ENCODE measurements at places on chromosomes 6 and 20.

- DNase-seq = no peak
Measured at GRCh38 chr20:34977365-34978091, 21.9 kb downstream of the MYH7B start.

DNA sequence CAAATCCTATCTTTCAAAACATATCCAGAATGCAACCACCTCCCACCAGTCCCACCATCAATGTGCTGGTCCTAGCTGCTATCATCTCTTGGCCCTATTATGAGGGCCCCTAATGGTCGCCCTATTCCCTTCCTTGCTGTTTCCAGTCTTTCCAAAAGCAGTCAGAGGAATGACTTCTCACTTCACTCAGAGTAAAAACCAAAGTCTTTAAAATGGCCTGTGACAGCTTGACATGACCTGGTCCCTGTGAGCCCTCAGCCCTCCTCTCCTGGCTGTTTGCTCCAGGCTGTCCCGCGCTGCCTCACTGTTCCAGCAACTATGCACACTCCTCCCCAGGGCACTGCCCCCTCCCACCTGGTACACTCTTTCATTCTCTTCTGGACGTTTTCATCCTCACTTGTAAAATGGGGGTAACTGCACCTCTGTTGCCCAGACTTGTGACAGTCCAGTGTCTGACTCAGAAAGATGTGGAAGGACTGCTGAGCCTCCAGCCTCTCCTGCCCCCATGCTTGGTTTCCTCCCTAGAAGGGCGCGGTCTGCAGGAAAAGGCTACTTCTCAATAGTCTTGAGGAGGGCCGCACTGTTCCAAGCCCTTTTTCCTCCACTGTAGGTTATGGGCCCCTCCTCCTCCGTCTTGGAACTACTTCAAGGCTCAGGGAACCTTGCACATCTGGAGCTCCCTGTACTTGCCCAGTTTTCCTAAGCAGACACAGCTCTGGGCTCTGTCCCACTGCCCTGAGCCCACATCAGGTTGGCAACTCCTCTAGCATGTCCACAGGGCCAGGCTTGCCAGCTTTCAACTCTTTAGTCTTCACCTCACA, 64.7 kb downstream of the MYH7B start:
- no peak for DNase-seq

DNA sequence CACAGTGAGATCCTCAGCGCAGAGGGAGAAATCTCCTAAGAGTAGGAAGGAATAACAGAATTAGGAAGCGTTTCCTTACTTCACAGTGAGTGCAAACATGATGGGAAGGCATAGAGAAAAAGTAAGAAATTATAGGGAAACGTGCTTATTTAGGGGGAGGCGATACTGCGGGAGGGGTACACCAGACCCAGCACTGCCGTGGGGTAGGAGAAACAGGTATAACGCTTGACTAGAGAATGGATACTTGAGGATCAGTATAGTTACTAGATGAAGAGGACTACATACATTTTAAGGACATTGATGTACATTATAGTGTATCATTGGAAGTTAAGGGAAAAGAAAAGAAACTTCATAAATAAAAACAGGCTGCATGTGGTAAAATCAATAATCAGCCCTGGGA, 26.8 kb upstream of the HLA-E start:
- DNase-seq = no peak

DNA sequence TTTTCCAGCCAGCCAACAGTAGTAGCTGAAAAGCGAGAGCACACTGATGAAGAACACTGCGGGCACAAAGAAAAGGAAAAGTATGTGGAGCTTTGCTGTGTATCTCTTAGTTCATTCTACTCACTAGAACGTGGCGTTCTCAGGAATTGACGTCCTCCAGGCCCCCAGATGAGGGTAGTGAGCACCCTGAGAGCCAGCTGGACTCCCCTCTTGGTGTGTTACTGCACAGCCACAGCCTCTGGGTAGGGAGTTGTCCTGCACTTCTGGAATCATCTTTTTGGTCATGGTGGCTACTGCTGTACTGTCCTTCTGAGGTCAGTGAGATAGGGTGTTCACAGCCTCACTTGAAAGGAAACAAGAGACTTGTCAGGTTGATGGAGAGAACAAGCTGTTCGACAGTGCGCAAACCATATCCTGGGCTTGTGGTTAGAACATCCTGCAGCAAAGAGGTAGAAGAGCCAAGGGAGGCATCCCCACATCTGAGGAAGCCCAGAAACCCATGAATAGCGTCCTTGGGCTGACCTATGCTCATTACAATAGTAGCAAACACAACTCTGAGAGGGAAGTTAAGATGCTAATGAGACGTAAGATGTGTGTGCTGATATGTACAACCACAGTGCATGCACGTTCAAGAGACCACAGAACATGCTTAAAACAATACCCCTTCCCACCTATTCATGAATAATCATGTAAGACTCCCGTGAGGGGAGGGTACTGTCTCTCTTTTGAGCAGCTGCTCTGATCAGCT, 14.6 kb upstream of the HLA-F start:
- no peak for DNase-seq

GRCh38 chr20:33915726-33916331, 77.9 kb upstream of the RALY start:
- peak; percentile 33 for DNase-seq

GRCh38 chr6:2575236-2575635, 175.5 kb downstream of the MYLK4 start:
- no peak for DNase-seq

GRCh38 chr6:13916230-13916944, 8.4 kb upstream of the RNF182 start:
- no peak for DNase-seq

DNA sequence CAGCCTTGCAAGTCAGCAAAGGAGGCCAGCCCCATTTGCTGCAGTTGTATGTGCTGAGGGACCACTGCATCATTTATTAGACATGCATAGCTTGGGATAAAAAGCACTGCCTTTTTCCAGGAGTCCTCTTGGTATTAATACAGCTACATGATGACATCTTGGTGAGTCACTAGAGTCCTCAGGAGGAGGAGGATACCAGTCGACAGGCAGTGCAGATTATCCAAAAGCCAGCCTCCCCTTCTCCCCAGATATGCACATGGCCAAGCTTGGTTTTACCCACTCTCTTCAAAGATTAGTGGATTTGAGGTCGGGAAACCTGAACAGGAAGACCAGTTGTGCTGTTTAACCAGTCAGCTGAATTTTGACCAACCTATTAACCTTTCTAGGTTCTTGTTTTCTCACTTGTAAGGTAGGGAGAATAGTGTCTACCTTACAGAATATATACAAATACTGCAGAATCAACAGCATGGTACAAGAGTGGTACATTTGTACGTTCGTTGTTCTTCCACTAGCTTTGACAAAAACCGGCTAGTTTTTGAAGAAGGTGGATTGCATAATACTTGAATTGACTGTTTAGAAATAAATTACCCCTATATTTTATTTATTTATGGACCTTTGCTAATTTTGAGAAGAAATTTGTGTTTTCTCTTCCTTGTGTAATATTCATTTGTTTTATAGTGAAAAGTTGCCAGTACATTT, 31.9 kb downstream of the VAPB start:
- no peak for DNase-seq

- no peak for DNase-seq
Measured at GRCh38 chr6:85498596-85499258, 48.8 kb downstream of the NT5E start.

DNA sequence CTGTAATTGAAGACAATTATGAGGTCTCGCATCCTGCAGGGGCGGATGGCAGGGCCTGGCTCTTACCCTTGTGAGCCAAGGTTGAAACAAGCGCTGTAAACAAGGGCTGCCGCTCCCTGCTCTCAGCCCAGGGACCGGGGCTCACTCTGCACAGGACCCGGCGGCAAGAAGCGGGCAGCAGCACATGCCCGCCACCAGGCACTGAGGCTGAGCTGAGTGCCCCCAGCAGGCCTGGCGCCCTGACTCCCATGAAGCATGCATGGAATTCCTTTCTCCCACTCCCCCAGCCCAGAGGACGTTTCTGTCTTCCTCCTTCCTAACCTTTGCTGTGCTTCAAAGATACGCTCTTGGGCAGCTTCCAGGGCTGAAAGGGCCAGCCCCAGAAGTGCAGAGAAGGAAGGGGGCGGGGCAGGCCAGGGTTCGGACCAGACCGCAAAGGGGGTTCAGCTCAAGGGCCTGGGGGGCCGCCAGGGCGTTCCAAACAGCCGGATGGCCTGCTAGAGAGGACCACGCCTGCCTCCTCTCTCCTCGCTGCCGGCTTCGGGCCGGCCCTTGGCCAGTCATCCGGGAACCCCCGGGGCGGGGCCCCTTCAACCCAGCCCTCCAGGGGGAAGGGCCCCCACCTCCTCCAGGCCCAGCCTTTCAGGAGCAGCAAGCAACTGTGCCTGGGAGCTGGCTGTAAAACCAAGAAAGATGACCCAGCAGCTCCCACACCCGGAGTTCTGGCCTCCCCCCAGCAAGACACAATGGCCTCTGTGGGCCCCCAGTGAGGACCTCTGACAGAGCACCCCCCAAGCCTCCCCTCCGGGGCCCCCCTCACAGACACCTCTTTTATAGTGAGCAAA, 109.9 kb downstream of the NOL4L start:
- no peak for DNase-seq

DNA sequence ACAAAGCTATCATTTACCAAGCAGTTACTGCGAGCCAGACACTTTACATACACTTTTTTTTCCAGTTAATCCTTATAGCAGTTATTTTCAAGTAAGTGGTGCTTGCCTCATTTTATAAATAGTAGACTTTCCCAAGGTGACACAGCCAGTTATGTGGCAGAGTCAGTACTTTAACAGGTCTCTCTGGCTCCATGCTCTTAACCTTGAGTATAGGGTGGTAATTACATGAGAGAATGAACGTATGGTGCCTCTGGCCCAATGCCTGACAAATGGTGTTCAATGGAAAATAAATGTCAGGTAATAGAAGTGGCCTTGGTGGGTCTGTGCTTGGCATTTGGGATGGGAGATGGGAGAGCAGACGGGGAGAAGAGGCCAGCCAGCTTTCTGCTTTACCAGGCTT, 316.3 kb downstream of the SLC35F1 start:
- DNase-seq = no peak

- DNase-seq = no peak
Measured at GRCh38 chr6:20236909-20237600, 24.8 kb upstream of the MBOAT1 start.

GRCh38 chr20:14288341-14289330, 48.8 kb downstream of the FLRT3 start:
- no peak for DNase-seq

- no peak for DNase-seq
Measured at GRCh38 chr20:44033344-44033743, 118.7 kb downstream of the TOX2 start.

- DNase-seq = no peak
Measured at GRCh38 chr6:85465762-85466161, 15.9 kb downstream of the NT5E start.

GRCh38 chr6:130034378-130035146, 16.2 kb downstream of the L3MBTL3 start:
- DNase-seq = no peak

DNA sequence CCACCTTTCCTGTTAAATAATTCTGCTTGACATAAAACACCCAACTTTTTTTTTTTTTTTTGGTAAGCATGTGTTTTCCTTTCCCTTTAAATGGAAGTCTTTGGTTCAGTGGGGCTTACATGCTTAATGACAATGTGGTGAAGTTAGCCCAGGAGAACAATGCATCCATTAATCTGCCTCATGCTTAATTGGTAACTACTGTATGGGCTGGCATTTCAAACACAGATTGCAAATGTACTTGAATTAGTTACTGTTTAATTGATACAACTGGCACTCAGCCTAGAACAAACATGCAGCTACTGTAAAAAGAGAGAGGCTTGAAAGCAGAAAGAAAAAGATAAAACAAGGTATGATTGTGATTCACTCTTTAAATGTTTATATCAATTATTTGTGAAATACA, 483.6 kb upstream of the NOX3 start:
- no peak for DNase-seq

- no peak for DNase-seq
Measured at GRCh38 chr6:3438190-3439167, 18.4 kb downstream of the SLC22A23 start.

DNA sequence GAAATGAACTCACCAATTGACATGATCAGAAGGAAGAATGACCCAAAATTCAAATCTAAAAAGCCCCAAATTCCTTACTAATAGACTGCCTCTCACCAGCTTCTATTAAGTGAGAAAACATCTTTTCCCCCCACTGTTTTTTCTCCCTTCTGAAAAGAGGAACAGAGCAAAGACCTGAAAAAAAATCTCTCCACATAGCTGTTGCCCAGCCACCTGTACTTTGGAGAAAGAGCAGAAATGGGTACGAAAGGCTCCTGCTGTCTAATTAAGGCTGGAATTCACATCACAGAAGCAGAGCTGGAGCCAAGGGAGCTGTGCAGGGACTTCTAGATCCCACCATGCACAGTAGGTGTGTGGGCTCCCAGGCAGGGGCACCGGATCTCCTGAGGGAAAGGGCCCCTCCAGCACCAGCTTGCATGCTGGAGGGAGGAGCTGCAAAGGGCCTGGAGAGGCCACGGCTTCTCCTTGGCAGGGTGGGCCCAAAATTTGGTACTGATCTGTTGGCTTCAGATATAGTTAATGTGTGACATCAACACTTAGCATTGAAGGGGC, 73.2 kb upstream of the DUSP22 start:
- DNase-seq = no peak

DNA sequence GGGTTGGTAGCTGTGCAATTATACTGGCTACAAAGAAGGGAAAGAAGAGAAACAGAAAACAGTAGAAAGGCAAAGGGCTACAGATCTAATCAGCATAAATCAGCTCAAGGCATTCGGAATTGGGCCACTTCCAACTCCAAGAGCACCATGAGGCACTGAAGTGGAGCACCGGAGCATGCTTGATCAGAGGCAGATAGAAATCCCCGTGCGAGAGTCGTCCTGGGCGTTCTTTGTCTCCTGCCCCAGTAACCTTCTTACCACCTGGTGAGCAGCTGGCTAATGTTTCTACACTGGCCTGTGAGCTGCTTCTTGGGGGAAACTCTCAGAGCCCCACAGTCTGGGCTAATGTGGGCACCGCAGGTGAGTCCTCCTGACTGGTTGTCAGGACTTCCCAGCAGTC, 16.7 kb downstream of the NEDD9 start:
- no peak for DNase-seq

DNA sequence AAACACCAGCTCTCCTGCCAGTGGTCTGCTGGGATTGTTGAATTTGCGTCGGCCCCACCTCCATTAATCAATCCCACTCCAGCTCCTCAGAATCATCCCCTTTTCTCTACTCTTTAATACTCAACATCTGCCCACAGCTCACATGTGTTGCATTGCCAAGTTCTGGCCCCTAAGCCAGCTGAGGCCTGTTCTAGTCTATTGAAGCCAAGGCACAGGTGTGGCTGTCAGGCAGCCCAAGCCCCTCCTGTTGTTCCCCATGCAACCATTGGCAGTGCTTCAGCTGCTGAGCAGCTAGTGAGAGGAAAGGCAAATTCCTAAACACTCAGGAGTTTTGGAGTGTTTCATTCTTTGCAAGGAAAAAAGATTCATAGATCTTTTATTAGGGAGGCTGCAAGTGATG, 128.0 kb upstream of the NT5E start:
- DNase-seq = no peak

GRCh38 chr6:72595812-72596211, 26.1 kb upstream of the KCNQ5 start:
- DNase-seq = no peak

DNA sequence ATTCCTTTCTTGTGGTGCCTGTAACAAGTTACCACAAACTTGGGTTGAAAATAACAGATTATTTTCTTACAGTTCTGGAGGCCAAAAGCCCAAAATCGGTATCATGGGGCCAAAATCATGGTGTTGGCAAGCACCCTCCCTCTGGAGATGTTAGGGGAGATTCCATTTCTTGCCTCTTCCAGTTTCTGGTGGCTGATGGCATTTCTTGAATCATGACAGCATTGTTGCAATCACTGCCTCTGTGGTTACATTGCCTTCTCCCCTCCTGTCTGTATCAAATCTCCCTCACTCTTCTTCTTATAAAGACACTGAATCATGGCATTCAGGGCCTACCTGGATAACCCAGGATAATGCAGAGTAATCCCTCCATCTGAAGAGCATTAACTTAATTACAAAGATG, 17.9 kb upstream of the TENT5A start:
- no peak for DNase-seq
